ENCODE measurements at places on chromosomes 5 and 9. TPM values are rescaled to one million over a fixed set of nuclear protein-coding genes. Genes with fewer than 3 reads are reported as not detected.

CREBRF gene
- polyA plus RNA-seq = 1.4 TPM

OR2Y1 gene
- not detected for polyA plus RNA-seq

IL7R gene
- 0.51 TPM for polyA plus RNA-seq

- no peak for DNase-seq
These were observed 71.4 kb downstream of the DAPK1 start for GRCh38 chr9:87569008-87569509.

DNA sequence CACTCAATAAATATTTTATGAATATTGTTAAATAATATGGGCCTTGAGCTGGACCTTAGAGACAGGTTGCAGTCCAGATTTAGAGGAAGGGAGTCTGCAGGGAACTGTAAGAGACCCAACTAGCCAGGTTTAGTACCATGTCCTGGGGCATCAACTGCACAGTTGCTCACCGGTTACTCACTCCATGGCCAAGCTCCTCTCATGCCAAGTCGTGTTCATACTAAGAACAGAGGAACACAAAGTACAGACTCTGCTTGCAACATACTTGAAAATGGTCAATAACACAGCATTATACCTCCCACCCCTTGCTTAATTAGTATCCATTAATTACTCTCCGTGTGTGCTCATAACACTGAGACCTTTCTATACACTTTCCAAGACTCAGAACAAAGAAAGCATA, 317.6 kb upstream of the PIK3R1 start:
- DNase-seq = no peak

DNA sequence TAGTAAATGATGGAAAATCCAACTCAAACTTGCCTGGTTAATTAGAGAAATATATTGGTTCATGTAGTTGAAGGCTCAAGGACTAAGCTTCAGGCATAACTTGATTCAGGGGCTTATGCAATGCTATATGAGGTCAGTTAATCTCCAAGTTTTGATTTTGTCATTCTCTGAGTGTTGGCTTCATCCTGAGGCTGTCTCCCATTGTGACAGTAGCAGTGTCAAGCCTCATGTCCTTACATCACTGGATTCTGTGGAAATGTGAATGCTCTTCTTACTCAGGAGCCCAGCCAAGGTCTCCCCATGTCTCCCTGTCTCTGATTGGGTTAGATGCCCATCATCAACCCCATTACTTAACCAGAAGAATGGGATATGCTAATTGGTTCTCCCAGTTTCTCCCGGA, 44.4 kb upstream of the SNX2 start:
- no peak for DNase-seq

- no peak for DNase-seq
These were observed 5.7 kb downstream of the CREB3 start for GRCh38 chr9:35738186-35738585.

GRCh38 chr9:101737705-101738565, 512 bp downstream of the GRIN3A start:
- peak; percentile 9 for DNase-seq
